Dermis blood vessel endothelial cell (primary cell): ENCODE measurements at places on chromosomes 6 and 20.

GRCh38 chr6:3329393-3330051, 70.8 kb downstream of the PSMG4 start:
- no peak for DNase-seq

- peak; percentile 79 for DNase-seq
Observed at GRCh38 chr6:25714765-25715164, 39.8 kb upstream of the SLC17A4 start.

- no peak for DNase-seq
Observed at GRCh38 chr6:36626636-36627035, 32.5 kb downstream of the SRSF3 start.

- no peak for DNase-seq
Observed at GRCh38 chr6:4093288-4093687, 14.4 kb upstream of the FAM217A start.

GRCh38 chr6:1615853-1616420, 6.2 kb downstream of the FOXC1 start:
- no peak for DNase-seq

GRCh38 chr6:74626288-74626687, 579.6 kb downstream of the COL12A1 start:
- DNase-seq, result no peak

DNA sequence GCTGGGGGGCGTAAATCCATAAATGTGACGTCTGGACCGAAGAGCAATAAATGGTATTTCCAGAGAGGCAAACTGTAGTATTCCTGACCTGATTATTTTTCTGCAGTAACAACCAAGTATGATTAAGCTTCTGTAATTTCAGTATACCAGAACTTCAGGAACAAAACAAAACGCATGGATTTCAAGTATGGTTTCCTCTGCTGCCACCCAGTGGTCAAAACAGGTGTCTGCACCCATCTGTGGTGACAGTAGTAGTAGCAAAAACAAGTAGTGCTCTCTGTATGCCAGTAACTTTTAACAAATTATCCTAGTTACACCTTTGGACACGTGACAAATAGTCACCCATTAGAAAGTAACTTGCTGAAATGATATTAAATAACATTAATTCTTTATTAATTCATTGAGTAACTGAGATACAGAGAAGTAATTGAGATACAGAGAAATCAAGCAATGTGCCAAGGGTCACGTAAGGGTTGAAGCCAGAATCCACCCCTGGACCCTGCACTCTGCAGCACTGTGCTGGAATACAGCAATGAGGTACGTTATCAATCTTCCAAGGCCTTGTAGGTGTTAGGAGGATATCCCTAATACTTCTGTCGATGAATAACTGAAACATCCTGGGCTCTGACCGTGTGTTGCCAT, 7.9 kb downstream of the CALHM4 start:
- peak; percentile 84 for DNase-seq

DNA sequence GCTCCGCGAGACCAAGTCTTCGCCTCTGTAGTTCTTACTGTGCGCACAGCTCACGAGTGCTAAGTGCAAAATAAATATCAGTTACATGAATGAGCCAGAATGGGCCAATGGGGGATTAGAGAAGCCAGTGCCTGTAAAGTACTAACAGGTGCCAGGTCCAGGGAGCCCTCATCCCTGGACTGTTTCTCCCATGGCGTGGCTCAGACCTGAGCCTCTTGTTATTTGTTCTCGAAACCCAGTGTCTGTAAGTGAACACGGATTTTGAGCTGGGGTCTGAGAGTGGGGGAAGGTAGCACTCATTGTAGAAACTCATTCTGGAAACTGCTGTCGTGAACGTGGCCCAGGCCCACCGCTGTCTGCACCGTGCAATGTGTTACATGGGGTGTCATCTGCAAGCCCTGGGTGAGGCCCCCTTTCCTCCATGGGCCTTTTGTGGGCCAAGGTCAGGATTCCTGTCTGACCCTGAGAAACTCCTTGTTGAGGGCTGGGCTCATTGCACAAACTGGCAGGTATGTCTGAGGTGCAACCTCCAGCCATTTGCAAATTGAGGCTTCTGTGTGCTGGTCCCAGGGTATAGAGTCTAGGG, 154.7 kb downstream of the SYCP2 start:
- DNase-seq, result no peak

DNA sequence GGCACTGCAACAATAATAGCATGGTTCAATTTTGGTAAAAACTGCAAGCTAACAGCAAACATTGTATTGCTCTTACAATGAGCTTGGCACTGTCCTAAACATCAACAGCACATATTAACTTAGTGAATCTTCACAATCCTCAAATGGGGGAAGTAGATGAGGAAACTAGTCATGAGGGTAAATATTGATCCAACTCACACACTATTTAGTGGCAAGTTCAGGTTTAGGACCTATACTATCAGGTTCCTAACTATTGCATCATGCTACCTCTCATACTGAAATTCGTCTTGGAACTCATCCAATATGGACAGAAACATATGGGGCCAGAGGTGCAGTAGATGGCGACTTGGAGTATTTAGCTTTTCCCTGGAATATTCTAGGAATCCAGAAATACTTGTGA, 34.2 kb downstream of the FKBP1C start:
- DNase-seq, result no peak

DNA sequence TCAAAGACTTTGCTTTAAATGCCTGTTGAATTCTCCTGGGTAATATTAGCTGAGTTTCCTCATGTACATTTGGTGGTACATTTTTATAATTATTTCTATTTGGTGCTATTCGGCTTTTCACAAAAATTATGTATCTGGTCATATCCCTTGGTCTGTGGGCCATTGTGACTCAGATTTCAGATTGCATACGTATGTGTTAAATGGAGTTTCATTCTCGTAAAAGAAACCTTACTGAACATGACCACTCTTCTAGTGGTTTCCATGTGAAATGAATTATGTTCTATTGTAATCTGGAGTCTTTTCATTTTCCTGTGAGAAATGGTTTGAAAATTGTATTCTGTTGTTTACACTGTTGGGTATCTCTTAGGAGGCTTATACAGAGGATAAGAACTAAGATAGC, 386.2 kb upstream of the FLRT3 start:
- DNase-seq, result no peak

GRCh38 chr6:10556589-10556988, 35.4 kb downstream of the GCNT2 start:
- peak; percentile 40 for DNase-seq

- DNase-seq, result no peak
Observed at GRCh38 chr20:55054453-55054852, 579.1 kb downstream of the DOK5 start.

- peak; percentile 17 for DNase-seq
Observed at GRCh38 chr6:41406728-41407489, 71.5 kb downstream of the NCR2 start.

GRCh38 chr6:19536838-19537237, 300.3 kb upstream of the ID4 start:
- DNase-seq, result no peak

DNA sequence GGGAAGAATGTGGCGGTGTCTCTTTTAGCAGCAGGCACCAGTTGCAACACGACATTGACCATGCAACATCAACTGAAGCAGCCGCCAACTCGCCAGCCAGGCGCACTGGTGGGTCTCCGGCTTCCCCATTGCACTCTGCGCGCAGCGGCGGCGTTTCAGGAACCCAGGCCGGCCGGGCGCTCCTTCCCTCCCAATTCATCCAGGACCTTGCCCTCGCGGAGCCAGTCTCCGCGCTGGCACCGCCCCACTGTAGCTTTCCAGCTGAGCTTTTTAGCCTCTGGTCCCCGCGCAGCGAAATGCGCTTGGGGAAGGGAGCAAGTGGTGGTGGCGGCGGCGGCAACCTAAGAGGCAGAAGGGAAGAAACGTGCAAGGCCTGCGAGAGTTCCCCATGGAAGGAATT, 297.9 kb upstream of the RIMS1 start:
- DNase-seq, result no peak

DNA sequence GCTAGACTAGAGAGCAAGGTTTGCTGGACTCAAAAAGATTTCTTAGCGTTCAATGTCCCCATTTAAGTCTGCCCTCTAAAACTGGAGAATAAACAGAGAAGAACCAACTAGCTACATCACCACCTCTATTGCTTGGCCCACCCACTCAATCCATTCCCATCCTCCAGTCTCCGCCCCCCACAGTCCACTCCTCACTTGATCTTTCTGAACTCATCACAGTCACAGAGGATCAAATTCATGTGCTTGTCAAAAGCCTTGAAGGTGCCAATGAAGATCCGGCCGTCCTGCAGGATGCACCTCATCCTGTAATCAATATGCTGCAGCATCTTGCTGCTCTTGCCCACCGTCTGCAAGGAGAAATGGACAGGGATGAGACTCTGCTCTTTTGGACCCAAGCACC, 3.2 kb downstream of the SNRPB start:
- no peak for DNase-seq

- no peak for DNase-seq
Observed at GRCh38 chr6:168206186-168206585, 113.4 kb downstream of the DACT2 start.

GRCh38 chr20:39081255-39081654, 119.1 kb downstream of the DHX35 start:
- peak; percentile 86 for DNase-seq

GRCh38 chr6:73927421-73927820, 231.4 kb downstream of the CD109 start:
- no peak for DNase-seq

DNA sequence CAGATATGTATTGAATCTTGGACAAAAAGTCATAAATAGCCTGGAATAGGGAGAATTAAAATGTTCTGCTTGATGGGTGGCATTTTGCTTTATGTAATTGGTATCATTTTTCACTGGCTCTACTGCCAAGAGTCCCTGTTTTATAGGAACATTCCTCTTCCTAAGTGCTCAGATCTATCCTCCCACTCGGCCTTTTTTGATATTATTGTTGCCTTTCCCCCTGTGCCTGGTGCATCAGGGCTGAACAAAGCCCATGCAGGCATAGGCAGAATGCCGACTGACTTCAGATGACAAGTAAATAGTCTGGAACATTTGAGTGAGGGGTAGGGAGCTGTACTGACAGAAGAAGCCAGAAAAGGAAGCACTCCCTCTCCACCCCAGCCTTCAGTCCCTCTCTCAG, 127.0 kb downstream of the PKHD1 start:
- no peak for DNase-seq

- DNase-seq, result peak; percentile 17
Observed at GRCh38 chr20:40883097-40883496, 145.5 kb upstream of the TOP1 start.

DNA sequence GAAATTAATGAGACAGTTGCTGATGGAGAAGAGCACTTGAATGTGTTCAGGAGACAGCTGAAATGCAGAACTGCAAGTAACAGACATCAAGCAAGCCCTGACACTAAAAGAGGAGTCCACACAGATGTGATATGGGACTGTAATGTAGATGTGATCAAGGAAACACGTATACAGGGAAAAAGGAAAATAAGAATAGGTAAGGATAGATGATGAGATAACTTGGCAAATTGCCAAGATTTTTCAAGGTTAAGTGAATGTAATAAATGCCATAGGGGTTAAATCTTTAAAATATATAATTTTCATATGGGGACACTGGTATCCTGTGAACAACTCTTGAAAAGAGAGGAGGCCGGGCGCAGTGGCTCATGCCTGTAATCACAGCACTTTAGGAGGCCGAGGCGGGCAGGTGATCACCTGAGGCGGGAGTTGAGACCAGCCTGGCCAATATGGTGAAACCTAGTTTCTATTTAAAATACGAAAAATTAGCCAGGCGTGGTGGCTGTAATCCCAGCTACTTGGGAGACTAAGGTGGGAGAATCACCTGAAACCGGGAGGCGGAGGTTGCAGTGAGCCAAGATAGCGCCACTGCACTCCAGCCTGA, 7.2 kb upstream of the SNX14 start:
- DNase-seq, result no peak

DNA sequence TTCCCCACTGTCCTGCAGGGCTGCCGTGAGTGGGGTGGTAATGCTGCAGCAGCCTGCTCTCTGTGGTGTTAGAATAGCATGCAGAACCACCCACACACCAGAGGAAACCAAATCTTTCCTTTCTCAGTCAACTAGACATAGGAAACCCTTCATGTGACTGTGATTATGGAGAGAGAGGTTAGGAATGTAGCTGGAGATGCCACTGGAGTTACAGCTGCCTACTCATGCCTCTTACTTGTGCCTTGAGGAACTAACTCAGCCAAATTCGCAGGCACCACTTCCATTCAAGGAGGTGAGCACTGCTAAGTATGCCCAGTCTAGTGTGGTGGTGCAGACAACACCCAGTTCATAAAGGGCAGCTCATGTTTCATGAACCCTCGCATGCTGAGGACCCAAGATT, 27.4 kb downstream of the MUC22 start:
- no peak for DNase-seq

DNA sequence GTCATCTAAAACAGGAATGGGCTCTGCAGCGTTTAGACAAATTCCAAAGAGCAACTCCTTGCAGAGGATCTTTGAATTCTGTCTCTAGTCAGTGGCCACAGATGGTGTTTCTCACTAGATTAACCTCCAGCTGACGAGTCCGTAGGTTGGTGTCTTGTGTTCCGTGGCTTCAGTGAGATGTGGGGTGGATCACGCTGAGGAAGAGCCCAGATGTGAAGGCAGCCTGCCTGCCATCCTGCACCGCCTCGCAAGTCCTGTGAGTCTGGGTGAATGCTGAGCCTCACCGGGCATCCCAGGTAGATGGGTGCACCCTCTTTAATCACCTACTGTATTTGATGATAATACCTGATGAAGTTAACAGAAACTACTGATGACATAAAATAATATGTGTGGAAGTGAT, 70.4 kb downstream of the THBS2 start:
- no peak for DNase-seq

GRCh38 chr20:38095017-38095686, 61.6 kb downstream of the RPRD1B start:
- no peak for DNase-seq

DNA sequence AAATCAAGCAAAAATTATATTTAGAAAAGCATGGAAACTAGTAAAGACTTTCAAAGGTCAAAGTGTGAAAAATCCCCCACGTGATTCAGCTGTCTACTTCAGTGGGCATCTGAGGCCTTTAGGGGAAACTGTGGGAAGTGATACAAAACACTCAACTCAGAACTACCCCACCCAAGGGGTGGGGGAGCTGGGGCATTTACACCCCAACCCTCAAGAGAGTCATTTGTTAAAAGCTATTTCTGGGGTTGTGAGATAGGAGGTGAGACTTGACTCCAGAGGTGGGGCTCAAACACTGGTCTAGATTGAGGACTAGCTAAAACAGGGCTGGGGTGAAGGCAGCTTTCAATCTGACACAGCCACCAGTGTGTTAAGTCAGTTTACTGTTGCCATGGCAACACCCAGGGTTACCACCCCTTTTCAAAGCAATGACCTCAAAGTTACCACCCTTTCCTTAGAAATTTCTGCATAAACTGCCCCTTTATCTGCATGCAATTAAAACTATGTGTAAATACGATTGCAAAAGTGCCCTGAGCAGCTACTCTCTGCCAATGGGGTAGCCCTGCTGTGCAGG, 9.9 kb upstream of the GTSF1L start:
- no peak for DNase-seq

DNA sequence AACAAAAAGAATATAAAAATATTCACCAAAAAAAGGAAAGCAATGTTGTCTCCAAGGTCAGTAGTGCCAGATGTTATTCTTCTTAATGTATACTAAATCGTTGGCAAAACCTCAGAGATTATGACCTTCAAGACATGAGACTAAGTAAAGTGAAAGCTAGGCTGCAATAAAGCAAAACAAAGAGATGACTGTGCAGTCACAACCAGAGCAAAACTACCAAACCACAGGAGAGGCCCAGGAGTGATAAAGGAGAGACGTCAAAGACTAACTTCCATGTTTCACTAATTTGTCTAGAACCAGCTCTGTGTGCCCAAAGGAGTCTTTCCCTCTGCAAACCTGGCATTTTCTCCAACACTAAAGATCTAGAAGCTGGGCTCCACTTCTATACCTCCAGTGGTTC, 155.9 kb upstream of the POU3F2 start:
- no peak for DNase-seq

- peak; percentile 77 for DNase-seq
Observed at GRCh38 chr20:32509639-32510066, 75.5 kb downstream of the NOL4L start.
